CD8-positive, alpha-beta memory T cell (primary cell): ENCODE measurements at places on chromosomes 16 and 17.

DNA sequence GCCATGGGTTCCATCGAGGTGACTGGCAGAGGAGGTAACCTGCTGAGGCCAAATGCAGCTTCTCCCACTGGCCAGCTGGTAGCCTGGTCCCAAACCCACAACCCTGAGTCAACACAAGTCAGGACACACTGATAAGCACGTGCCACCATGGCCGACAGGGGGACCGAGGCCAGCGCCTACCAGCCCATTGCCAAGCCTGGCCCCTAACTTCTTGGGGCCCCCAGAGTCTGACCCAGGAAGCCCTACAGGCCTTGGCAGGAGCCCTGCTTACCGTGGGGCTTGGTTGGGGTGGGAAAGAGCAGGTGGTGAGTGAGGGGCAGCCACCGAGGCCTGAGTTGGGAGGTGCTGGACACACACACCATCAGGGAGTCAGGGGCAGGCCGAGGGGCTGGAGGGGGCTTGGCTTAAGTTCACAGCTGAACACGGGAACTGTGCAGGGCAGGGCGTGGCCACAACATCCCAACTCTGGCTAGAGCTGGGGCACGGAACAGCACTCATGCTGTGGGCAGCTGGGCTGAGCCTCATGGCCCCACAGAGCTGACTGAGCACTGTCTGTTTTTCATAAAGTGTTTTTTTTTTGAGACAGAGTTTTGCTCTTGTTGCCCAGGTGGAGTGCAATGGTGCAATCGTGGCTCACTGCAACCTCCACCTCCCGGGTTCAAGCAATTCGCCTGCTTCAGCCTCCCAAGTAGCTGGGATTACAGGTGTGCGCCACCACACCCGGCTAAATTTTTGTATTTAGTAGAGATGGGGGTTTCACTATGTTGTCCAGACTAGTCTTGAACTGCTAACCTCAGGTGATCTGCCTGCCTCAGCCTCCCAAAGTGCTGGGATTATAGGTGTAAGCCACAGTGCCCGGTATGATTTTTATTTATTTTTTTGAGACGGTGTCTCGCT lies 5.5 kb downstream of the MRPL28 start:
- peaks cover 8% of the 10 kb centered on the region for H3K4me1 ChIP-seq
- no peak overlapping the region for H3K27ac ChIP-seq
- no peaks in the 10 kb centered on the region for H3K36me3 ChIP-seq
- H3K27me3 ChIP-seq: no peaks in the 10 kb centered on the region
- no peak for DNase-seq

DNA sequence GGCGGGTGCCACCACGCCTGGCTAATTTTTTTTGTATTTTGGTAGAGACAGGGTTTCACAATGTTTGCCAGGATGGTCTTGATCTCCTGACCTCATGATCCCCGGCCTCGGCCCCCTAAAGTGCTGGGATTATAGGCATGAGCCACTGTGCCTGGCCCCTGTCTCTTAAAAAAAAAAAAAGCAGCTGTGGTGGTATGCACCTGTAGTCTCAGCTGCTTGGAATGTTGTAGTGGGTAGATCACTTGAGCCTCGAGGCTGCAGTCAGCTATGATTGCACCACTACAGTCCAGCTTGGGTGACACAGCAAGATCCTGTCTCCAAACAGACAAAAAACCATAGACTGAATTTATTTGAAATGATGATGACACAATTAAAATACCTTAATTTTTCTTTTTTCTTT lies 24.3 kb downstream of the CDK12 start:
- H3K4me3 ChIP-seq: no peak overlapping the region
- no peaks in the 10 kb centered on the region for H3K4me1 ChIP-seq
- DNase-seq: no peak
- no peak overlapping the region for H3K27ac ChIP-seq
- H3K36me3 ChIP-seq: peaks cover 3% of the 10 kb centered on the region

DNA sequence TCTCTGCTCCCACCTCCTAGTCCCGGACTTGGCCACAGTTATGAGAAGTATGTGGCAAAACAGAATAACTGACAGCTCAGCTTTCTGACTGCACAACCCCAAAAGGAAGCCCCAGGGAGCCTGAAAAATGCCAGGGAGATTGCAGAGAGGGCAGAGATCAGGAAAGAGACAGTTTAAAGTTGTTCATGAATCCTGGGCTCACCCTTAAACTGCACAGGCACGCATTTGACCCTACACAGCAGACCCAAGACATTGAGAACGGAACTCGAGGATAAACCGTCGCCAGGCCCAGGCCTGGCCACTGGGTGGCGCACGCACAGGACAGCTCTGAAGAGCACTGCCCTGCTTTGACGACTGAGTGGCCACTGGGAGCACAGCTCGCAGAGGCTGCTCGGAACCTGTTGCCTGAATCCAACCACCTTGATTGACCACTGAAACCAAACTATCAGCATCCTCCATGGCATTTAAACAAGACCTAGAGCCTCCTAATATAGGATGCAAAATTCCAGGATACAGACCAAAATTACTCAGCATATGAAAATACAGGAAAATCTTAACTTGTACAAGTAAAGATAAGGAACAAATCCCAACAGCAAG lies 114.0 kb downstream of the C16orf95 start:
- H3K27me3 ChIP-seq: no peaks in the 10 kb centered on the region
- no peak for DNase-seq
- H3K27ac ChIP-seq: no peak overlapping the region

DNA sequence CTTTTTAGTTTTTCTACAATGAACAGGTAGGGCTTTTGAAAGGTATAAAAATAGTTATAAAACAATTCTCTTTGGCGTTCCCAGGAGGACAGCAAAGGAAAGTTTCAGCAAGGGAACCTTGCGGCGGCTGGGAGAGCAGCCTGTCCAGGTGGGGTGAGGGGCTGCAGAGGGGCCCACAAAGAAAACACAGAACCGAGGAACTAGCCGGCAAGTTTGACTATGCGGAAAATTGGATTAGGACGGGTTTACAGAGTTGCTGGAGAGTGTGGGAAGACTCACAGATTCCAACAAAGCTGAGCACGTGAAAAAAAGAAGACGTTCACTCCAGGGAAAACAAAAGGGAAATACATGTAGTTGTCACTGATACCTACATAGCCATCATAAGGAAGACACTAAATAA lies 40.2 kb upstream of the METTL16 start:
- no peak overlapping the region for H3K27ac ChIP-seq
- DNase-seq: no peak
- no peak overlapping the region for H3K4me3 ChIP-seq
- no peaks in the 10 kb centered on the region for H3K4me1 ChIP-seq
- H3K27me3 ChIP-seq: no peaks in the 10 kb centered on the region

GRCh38 chr16:1068451-1068850 lies 4.1 kb upstream of the SSTR5 start:
- no peaks in the 10 kb centered on the region for H3K4me1 ChIP-seq
- no peak overlapping the region for H3K27ac ChIP-seq
- no peak overlapping the region for H3K4me3 ChIP-seq
- no peak for DNase-seq

DNA sequence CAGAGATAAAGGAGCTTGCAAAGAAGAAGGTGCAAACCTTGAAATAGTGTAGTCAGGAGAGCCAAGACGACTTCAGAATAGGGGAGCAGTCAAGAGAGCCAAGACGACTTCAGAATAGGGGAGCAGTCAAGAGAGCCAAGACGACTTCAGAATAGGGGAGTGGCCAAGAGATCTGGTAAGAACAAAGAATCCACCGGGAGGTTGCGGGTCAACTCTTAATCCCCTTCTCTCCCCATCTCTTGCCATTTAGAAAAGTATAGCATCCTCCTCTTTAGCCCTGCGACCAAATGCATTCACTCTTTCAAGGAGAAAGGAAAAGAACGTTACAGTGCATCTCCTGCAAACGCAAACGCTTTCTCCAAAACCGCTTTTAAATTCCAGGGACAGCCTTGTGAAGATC lies 713 bp downstream of the KNOP1 start:
- peaks cover 21% of the 10 kb centered on the region for H3K4me1 ChIP-seq
- H3K4me3 ChIP-seq: peak overlapping the region; percentile 93
- H3K27me3 ChIP-seq: no peaks in the 10 kb centered on the region
- peak overlapping the region; percentile 49 for H3K27ac ChIP-seq
- H3K36me3 ChIP-seq: peaks cover 6% of the 10 kb centered on the region

DNA sequence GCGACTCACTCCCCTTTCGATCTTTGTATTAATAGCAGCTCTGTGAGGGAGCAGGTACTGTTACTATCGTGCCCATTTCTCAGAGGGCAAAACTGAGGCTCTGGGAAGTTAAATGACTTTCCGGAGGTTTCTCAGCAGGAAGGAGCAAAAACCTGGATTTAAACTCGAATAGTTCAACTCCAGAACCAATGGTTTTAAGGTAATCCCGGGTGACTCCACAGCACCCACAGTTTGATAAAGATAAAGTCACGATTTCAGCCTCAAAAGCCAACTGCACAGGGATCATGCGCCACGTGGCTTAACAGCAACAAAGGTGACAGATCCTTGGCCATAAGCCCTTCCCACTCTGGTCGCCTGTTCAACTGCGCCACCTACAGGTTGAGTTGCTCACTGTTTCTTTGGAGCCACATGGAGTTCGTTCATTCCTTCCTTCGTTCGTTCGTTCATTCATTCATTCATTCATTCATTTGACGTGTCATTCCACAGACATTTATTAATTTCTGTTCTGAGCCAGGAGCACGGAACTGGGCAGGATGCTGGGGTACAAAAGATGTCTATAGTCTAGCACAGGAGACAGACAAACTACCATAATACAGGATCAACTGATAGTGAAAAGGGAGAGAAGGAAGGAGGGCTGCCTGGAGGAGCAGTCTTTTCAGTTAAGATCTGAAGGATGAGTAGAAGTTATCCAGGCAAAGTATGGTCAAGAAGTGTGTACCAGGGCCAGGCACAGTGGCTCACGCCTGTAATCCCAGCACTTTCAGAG lies 134.8 kb downstream of the HS3ST2 start:
- H3K27ac ChIP-seq: no peak overlapping the region
- DNase-seq: peak; percentile 3
- no peaks in the 10 kb centered on the region for H3K27me3 ChIP-seq

GRCh38 chr17:80427366-80428282 lies 12.7 kb downstream of the ENDOV start:
- no peaks in the 10 kb centered on the region for H3K27me3 ChIP-seq
- H3K4me1 ChIP-seq: peaks cover 9% of the 10 kb centered on the region
- no peak overlapping the region for H3K4me3 ChIP-seq
- H3K27ac ChIP-seq: no peak overlapping the region
- H3K36me3 ChIP-seq: no peaks in the 10 kb centered on the region

DNA sequence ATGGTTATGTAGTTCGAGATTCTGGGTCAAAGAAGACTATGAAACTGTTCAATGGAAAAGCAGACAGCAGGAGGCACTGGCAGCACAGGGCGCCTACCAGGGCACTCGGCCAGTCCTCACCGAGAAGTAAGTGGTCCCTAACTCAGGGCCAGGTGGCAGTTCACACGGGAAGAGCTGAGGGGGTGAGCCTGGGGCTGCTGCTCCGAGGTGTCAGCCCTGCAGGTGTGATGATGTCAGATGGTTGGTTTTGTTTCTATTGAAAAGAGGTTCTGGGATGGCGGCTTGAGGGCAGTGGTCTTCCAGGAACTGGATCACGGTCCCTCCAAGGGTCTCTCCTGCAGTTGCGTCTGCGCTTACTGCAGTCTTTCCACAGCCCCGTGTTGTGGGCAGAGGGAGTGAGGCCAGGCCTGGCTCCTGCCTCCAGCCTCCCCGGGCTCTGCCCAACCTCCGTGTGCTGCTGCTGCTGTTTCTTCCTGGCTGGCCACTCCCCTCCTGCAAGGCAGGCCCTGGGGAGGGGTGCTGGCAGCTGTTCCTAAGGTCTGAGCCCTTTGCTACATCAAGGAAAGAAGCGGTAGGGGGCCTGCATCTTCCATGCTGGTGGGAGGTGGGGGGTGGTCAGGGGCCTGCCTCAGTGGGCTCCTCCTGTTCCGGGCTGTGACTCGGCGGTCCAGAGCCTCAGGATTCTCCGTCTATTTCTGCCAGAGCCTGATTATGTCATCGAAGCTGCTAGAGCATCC lies 22.6 kb downstream of the RNF213 start:
- H3K36me3 ChIP-seq: peaks cover 24% of the 10 kb centered on the region
- H3K27me3 ChIP-seq: no peaks in the 10 kb centered on the region
- no peak for DNase-seq
- no peak overlapping the region for H3K4me3 ChIP-seq

GRCh38 chr17:61485067-61485775 lies 33.0 kb downstream of the TBX4 start:
- no peak for DNase-seq
- H3K4me1 ChIP-seq: no peaks in the 10 kb centered on the region
- no peaks in the 10 kb centered on the region for H3K36me3 ChIP-seq
- no peak overlapping the region for H3K4me3 ChIP-seq
- H3K27me3 ChIP-seq: no peaks in the 10 kb centered on the region

DNA sequence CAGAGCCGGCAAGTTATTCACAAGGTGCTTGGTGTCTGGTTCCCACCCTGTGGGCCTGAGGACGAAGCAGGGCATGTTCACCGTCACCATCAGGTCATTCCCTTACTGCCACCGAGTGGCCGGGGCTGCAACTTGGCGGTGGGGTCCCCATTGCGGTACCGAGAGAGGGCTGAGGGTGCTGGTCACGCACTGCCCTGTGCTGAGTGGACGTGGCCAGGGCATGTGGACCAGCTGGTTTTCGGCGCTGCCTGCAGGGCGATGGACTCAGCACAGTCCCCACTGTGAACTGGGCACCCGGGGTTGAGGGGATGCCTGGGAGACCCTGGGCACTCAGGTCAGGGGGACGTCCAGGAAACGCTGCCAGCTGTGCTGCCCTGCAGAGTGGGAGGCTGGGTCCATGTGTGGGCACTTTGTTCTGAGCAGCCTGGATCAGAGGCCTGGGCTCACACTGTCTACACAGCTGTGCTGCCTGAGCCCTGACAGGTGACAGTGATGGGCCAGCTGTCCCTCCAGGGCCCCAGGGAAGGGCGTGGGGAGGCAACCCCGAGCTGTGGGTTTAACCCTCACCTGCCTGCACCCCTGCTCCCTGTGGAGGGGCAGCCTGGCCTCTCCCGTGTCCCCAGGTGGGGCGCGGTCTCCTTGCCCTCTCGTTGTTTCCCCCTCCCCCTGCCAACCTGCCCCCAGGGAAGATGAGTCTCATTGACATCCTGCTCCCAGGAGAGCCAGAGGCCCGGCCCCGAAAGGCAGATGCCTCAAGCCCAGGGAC lies 39.3 kb upstream of the GNG13 start:
- no peak for DNase-seq
- no peak overlapping the region for H3K4me3 ChIP-seq
- H3K27ac ChIP-seq: no peak overlapping the region
- no peaks in the 10 kb centered on the region for H3K4me1 ChIP-seq
- H3K27me3 ChIP-seq: no peaks in the 10 kb centered on the region

- H3K27me3 ChIP-seq: no peaks in the 10 kb centered on the region
- H3K4me3 ChIP-seq: peak overlapping the region; percentile 86
- H3K4me1 ChIP-seq: peaks cover 40% of the 10 kb centered on the region
These were observed 5.2 kb upstream of the UNK start for GRCh38 chr17:75779250-75779986.

DNA sequence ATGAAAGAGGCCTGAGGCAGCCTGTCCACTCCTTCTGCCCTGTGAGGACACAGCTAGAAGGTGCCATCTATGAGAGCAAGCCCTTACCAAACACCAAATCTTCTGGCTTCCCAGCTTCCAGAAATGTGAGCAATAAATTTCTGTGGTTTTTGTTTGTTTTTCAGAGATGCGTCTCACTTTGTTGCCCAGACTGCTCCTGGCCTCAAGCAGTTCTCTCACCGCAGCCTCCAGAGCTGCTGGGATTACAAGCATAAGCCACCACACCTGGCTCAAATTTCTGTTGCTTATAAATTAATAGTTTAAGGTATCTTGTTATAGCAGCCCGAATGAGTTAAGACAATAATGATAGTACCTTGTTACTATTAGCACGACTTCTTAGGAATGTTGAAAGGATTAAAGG lies 12.5 kb upstream of the SLC16A11 start:
- H3K4me3 ChIP-seq: no peak overlapping the region
- no peak for DNase-seq
- no peaks in the 10 kb centered on the region for H3K4me1 ChIP-seq

- peak overlapping the region; percentile 30 for H3K4me3 ChIP-seq
- no peak for DNase-seq
- H3K36me3 ChIP-seq: no peaks in the 10 kb centered on the region
- peaks cover 4% of the 10 kb centered on the region for H3K4me1 ChIP-seq
- peak overlapping the region; percentile 94 for H3K27ac ChIP-seq
These were observed 20.4 kb downstream of the KIAA0513 start for GRCh38 chr16:85047867-85048455.
